CD4-positive, alpha-beta T cell treated with Interleukin-12 subunit alpha and Interleukin-12 subunit beta, for 1 hour (primary cell): ENCODE measurements at places on chromosomes 7 and 10.

DNA sequence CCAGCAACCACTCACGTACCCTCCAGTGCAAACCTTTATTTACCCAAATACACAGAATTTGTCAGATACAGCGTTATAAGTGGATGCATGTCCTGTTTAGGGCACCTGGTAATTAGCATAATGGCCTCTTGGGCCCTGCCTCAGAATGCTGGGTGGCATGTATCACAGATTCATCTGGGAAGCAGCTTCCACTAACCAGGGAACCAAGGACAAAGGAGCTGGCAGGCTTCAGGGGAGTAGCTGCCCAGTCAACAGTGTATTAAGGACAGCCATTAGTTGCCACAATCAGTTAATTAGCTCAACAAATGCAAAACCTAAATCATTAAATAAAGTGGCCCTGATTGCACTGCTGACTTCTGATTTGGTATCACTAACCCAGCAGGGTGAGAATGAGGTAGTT lies 105.7 kb downstream of the RAPGEF5 start:
- DNase-seq = no peak

DNA sequence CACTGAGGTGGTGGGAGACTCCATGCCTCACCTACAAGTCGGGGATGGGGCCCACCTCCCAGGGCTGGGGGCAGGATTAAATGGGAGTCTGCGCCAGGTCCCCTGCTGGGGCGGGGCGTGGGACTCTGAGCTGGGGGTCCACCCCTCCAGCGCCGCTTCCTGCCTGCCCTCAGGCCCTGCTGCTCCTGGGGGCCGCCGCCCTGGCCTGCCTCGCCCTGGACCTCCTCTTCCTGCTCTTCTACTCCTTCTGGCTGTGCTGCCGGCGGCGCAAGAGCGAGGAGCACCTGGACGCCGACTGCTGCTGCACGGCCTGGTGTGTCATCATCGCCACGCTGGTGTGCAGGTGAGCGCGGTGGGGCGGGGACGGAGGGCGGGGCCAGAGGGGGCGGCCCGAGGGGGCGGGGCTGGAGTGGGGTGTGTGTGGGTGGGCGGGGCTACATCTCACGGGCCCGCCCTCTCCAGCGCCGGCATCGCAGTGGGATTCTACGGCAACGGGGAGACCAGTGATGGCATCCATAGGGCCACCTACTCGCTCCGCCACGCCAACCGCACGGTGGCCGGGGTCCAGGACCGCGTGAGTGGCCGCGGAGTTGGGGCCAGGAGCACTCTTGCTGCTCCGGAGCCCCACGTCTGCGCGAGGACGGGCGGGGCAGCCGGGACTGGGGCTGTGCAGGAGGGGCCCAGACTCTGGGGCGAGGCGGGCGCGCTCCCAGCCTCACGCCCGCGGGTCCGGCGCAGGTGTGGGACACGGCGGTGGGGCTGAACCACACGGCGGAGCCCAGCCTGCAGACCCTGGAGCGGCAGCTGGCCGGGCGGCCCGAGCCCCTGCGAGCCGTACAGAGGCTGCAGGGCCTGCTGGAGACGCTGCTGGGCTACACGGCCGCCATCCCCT lies 15.1 kb downstream of the TTYH3 start:
- DNase-seq = no peak

DNA sequence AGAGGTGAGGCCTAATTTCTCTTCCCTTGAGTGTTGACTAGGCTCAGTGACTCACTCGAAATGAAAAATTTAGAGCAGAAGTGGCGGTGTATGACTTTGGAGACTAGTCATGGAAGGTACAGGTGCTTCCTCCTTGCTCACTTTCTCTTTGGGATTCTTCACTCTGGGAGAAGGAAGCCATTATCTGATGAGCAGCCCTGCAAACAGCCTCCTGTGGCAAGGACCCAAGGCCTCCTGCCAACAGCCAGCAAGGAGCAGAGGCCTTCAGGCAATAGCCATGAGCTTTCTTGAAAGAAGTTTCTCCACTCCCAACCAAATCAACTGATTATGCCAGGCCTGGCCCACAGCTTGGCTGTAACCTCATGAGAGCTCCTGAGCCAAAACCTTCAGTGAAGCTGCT lies 369.6 kb upstream of the VWC2 start:
- DNase-seq = no peak

- no peak for DNase-seq
Observed at GRCh38 chr7:36905841-36906240, 181.5 kb upstream of the AOAH start.

DNA sequence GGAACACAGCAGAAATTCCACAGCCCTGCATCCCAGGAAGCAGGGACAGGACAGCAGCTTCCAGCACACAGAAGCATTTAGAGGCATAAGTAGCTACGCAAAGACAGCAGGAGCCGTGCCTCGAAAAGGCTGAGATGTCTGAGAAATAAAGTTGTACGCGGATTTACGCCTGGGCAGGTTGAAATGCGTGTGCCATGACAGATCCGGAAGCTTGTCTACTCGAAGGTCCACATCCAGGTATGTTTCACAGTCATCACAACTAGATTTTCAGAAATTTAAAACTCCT lies 26.1 kb downstream of the DIP2C start:
- DNase-seq = no peak

DNA sequence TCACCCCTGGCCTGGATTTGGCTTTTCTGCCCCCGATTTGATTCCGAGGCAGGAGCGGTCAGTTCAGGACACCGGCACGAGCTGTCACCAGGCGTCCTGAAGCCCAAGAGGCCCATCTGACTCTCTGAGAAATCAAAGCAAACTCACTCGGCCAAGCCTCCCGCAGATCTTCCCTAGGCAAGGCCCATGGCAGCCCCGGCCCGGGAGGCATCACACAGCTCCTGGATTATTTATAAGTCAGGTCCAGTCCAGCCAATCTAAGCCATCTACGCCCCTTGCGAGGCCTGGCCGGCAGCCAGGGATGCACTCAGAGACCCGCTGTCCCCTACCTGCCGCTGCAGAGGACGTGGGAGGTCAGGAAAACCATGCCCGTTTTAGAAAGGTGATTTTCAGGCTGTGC lies 87.3 kb upstream of the DIP2C start:
- no peak for DNase-seq

- no peak for DNase-seq
Observed at GRCh38 chr7:36300696-36301350, 88.8 kb upstream of the ANLN start.

GRCh38 chr10:5282137-5282536 lies 82.6 kb upstream of the UCN3 start:
- no peak for DNase-seq
